Suppressor macrophage (primary cell): ENCODE measurements at places on chromosomes 13 and 19.

DNA sequence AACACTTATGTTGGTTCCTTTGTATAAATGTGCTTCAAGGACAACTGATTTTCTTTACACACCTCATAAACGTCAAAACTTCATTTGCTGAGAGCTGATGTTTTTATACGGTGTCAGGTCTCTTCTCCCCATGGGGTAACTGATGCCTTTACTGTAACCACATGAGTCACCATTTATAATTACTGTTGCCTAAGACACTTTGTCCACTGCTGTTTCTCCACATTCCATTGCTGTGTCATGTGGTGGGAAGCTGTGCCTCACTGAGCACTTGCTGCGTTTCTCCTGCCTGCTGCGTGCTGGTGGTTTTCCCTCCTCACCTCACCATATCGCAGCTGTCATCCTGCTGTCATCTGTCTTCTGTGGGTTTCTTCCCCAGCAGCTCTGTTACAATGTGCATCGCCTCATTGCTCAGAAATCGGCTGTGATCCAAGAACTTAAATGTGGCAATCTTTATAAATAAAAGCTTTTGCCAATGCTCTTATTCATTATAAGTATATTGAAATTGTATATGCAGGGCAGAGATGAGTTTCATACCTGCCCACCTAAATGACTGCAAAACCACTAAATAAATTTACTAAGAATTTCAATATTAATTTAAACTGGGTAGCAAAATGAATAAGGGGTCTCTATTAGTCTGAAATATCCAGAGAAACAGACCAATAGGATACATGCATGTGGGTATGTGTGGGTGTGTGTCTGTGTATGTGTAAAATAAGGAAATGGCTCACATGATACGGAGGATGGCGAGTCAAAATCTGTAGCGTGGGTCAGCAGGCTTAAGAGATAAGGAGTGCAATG, 547.0 kb upstream of the SLITRK5 start:
- DNase-seq, result peak; percentile 79

DNA sequence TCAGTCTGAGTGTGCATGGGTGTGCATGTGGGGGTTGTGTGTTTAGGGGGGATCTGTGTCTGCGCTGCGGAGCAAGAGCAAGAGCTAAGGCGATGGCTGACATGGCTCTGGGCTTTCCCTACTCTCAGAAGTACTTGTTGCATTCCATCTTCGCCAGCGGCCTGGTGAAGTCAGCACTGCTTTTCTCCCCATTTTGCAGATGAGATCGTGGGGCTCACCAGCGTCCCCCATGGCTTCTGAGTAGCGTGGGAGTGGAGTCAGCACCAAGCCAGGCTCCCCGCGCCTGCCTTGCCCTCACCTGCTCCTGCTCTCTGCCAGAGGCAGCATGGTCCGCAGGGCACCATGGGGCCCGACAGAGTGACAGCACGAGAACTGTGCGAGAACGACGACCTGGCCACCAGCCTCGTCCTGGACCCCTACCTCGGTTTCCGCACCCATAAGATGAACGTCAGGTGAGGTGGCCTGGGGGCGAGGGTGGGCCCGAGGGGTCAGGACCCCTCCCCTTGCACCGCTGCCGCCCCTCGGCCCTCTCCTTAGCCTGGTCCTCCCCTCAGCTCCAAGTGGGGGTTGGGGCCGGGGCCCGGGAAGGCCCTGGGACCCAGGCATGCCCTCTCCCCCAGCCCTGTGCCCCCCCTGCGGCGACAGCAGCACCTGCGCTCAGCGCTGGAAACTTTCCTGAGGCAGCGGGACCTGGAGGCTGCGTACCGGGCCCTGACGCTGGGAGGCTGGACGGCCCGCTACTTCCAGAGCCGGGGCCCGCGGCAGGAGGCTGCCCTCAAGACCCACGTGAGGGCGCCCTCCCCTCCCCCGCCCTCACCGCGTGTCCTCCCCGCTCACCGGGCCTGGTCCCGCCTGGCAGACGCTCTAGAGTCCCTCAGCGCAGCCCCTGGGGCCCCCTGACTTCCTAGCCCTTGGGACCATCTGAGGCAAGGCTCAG, 2.2 kb downstream of the KMT5C start:
- no peak for DNase-seq

DNA sequence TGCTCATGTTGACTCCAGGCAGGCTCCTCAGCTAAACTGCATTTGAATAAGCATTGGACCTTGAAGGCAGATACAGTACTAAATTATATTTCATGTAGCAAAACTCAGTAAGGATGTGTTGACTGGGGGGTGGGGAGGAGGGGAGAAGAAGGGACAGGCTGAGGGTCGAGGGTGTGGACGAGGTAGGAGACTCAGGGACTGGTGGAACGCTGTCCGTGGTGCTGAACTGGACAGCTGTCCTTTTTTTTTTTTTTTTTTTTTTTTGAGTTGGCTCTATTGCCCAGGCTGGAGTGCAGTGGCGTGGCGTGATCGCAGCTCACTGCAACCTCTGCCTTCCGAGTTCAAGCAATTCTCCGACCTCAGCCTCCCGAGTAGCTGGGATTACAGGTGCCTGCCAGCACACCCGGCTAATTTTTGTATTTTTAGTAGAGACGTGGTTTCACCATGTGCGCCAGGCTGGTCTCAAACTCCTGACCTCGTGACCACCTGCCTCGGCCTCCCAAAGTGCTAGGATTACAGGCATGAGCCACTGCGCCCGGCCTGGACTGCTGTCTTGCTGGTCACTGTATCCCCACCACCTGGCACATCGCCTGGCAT, 33.2 kb upstream of the CASP14 start:
- peak; percentile 51 for DNase-seq

DNA sequence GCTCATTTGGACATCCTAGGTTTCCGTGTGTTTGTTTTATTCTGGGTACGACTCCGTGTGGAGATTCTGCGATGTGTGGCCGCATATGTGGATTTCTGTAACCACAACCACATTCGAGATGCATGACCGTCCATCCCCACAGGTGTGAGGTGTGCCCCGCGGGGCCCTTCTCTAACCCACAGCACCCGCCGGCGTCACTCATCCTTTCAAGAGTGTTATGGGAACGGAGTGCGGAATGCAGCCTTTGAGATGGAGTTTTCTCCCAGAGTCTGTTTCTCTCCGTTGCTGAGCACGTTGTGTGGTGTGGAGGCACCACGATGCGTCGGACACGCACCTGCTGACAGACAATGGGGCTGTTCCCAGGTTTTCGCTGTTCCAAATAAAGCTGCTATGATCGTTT, 40.0 kb downstream of the C13orf46 start:
- no peak for DNase-seq

GRCh38 chr13:46639033-46639981, 86.3 kb downstream of the LRCH1 start:
- no peak for DNase-seq

DNA sequence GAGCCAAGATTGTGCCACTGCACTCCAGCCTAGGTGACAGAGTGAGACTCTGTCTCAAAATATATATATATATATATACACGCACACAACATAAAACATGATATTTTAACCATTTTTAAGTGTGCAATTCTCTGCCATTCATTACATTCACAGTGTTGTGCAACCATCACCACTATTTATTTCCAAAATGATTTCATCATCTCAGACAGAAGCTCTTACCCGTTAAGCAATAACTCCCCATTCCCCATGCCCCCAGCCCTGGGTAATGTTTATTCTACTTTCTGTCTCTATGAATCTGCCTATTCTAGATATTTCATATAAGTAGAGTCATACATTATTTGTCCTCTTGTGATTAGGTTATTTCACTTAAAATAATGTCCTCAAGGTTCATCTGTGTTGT, 20.3 kb downstream of the WDR88 start:
- DNase-seq, result peak; percentile 50

DNA sequence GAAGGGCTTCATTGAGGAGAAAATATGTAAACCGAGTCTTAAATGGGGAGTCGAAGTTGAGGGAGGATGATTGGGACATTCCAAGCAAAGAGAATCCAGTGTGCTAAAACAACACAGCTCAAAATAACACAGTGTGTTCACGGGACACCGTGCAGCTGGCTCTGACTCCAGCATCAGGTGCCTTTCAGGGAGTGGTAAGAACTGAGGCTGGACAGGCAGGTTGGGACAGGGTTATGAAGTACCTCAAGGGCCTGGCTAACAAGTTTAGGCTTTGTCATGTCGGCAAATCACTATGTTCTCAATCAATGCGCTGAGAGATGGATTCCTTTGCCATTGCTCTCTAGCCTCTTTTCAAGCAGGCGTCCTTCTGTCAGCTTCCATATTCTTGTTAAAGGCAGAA, 27.5 kb upstream of the WDFY2 start:
- no peak for DNase-seq

DNA sequence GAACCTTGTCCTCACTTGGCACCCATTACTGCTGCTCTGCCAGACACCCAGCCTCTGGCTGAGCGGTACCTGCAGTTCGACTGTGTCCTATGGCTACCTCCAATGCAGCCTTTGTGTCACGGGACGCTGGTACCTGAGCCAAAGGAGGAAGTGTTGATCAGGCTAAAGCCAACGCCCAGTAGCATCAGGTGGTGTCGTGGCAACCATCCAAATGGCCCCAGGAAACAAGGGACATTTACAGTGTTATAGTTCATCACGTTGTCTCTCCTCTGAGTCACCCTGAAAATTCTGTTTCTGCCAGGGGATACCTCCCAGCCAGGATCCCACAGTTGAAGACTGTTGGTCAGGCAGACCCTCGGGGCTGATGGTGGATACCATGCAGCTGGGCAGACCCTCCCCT, 10.1 kb downstream of the RHPN2 start:
- DNase-seq, result no peak

DNA sequence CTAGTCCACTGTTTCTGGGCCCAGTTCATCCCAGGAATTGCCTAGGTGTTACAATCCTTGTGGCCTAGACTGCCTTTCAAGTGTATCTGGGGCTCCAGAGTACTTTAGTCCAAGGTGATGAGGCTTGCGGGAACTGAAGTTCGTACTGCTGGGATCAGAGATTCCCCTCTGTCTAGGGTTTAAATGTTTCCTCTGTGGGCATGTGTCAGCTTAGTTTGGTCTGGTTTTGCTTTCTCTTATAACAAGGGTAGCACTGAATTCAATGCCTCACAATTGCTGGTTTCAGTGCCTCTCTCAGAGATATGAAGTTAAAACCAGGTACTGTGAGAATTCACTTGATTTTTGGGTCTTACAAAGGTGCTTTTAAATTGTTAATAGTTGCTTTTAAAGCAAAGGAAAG, 30.8 kb downstream of the RGCC start:
- DNase-seq, result no peak

- DNase-seq, result peak; percentile 60
Measured at GRCh38 chr19:5397804-5398692, 57.2 kb upstream of the ZNRF4 start.
